ENCODE measurements at places on chromosomes 3 and 15.

DNA sequence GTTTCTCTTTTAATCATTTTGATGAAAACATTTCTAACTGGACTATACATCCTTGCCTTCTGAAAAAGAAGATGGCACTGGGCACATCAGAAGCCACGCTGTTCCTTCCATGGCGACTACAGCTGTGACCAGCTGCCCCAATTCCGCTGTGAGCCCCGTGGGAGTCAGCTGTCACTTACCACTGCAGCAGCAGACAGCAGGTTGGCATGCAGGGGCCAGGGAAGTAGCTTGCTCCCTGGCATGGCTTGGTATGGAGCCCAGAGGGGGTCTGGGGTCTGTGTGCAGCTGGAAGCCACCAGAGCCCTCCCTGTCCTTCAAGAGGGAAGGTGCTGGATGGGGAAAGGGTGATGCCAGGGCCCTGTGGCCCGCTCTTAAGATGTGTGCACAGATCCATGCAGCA lies 4.5 kb upstream of the ZXDC start:
- no peak for DNase-seq

- no peak for DNase-seq
Observed at GRCh38 chr15:73924171-73924921, 1.9 kb upstream of the LOXL1 start.

- DNase-seq: no peak
Observed at GRCh38 chr3:108605028-108605427, 15.5 kb downstream of the DZIP3 start.

DNA sequence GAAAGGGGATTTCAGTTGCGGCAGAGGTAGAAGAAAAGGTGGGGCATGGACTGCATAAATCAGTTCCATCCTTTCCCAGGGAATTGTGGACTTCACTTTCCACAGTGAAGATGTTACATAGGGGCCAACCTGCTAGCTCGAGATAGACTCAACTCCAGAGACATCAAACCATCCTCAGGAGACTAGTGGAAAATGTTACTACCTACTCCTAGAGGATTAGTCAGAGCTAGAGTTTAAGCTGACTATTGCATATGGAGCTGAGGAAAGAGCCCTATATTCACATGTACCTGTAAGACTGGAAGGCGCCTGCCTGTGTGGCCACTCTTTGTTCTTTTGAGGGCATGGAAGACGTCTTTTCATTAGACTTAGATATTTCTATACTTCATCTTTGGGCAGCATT lies 69.2 kb downstream of the KLHL25 start:
- DNase-seq: no peak

GRCh38 chr3:134846911-134847317 lies 51.9 kb downstream of the EPHB1 start:
- DNase-seq: no peak

- DNase-seq: no peak
Observed at GRCh38 chr15:40343512-40343911, 2.8 kb upstream of the CCDC9B start.

DNA sequence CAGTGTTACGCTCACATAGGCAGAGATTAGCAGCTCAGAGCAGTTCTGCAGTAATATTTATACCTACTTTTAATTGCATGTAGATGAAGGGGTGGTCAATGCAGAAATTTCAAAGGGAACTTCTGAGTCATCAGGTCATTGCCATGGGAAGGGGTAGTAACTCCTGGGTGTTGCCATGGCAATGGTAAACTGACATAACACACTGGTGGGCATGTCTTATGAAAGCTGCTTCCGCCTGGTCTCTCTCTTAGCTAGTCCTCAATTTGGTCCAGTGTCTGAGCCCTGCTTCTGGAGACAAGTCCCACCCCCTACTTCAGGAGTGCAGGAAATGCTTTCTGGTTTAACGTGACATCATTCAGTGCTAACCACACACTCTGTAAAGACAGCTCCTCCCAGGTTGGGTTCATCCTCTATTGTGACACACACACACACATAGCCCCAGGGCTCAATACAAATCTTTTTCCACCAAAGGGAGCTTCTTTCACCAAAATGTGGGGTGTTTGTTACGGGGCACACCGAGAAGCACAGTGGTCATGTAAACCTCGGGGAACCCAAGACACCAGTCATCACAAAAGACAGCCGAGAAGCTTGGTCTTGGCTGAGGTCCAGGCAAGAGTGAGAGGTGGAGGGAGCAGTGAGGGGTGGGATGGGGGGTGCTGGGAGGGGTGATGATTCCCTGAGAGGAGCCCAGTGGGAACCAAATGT lies 74.5 kb downstream of the TLE3 start:
- no peak for DNase-seq

- no peak for DNase-seq
Observed at GRCh38 chr15:68730976-68731897, 89.5 kb downstream of the ANP32A start.

GRCh38 chr3:11539677-11540076 lies 104.0 kb downstream of the VGLL4 start:
- no peak for DNase-seq

- DNase-seq: no peak
Observed at GRCh38 chr3:150063237-150063636, 92.5 kb upstream of the PFN2 start.

GRCh38 chr15:38890194-38890593 lies 325.6 kb upstream of the RASGRP1 start:
- no peak for DNase-seq

GRCh38 chr3:106231086-106231485 lies 362.3 kb upstream of the CBLB start:
- no peak for DNase-seq

- DNase-seq: no peak
Observed at GRCh38 chr3:100129941-100130340, 15.6 kb upstream of the FILIP1L start.

DNA sequence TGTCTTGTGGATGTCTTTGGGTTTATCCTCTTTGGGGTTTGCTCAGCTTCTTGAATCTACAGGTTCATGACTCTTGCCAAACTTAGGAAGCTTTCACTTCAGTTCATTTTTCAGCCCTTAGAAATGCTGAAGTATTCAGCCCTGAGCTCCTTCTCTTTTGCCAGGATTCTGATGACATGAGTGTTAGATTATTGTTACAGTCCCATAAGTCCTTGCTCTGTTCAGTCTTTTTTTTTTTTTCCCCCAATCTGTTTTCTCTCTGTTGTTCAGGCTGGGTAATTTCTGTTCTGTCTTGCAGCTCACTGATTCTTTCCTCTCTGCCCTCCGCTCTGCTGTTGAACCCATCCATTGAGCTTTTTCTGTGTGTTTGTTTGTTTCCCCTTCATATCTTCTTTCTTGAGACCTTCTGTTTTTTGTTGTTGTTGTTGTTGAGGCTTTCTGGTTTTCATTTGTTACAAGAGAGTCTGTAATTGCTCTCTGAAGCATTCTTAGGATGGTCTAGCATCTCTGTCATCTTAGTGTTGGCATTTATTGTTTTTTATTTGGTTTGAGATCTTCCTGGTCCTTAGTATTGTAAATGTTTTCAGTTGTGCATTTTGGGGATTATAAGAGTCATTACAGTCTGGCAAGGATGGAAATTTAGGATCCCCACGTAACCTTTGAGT lies 18.4 kb downstream of the LRCH3 start:
- DNase-seq: no peak

GRCh38 chr3:122067214-122067550 lies 12.0 kb downstream of the CD86 start:
- no peak for DNase-seq

GRCh38 chr3:139774560-139775302 lies 97.0 kb upstream of the NMNAT3 start:
- no peak for DNase-seq

- DNase-seq: no peak
Observed at GRCh38 chr3:69144631-69145245, 22.3 kb upstream of the LMOD3 start.

DNA sequence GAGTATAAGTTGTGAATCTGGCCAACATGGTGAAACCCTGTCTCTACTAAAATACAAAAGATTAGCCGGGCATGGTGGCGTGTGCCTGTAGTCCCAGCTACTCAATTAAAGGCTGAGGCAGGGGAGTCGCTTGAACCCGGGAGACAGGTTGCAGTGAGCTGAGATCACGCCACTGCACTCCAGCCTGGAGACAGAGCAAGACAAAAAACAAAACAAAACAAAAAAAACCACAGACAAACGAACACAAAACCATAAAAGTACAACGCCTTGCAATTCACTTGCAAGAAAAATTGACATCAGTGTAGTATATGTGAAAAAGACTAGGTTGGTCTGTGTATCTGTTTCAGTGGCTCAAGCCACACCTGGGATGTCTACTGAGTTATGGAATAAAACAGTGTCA lies 29.9 kb upstream of the CCDC80 start:
- DNase-seq: no peak

DNA sequence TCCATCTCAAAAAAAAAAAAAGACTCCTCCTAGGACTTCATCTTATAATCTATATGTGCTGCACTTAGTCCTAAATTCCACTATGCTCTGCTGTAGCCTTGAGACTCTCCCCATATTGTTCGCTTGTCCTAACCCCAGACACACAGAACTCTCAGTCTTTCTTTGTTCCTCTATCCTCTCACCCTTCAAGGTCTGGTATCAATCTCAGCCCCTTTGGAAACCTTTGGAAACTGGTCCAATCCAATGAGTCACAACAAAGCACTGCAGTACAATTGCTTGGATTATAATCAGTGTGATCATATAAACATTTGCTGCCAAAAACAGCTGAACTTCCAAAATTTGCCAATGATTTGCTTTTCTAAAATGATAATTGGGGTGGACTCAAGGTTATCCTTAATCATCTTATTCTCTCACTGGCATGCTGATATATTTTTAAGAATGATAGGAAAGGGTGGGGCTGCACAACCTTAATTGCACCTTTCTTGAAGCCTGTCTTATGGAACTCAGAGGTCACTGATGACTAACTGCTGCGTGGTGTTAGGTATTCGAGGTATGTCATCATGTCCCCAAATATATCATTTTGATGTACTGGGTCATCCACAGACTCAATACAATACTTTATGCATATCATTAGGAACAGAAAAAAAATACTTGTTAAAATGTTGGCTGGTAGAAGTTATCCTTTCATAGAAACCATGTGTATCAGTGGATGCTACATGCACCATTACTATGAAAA lies 756.7 kb downstream of the NR2F2 start:
- DNase-seq: no peak

DNA sequence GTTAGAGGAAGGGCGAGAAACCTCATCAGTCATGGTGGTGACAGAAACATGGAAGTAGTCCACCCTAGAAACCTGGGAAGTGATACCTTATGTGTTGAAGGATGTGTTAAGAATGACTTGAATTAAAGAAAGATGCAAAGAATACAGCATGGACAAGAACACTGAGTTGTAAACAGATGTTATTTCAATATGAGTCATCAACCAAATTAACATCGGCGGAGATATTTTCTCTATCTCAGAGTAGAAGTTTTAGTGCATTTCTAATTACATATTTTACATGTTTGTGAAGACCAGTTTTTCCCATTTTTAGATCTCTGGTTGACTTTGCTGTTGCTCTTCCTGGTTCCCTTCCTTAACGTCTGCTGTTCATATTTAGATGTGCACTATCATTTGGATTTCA lies 268.8 kb upstream of the TBL1XR1 start:
- DNase-seq: no peak

DNA sequence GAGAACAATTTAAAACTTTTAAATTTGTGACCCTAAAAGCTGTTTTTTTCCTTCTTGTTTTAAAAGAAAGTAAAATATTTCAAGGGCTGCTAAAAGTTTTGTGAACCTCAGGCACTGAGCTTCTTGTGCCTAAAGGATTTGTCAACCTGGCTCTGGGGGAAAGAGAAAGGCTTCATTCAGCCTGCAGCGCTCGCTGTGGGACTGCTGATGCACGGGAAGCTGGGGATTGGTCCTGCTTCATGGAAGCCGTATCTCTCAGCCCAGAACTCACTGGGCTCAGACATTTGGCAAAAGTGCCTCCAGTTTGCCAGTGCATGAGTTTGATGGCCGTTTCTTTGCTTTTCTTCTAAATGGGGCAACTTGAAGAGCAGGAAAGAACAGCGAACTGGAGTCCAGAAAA lies 30.8 kb downstream of the TPRG1 start:
- DNase-seq: no peak

DNA sequence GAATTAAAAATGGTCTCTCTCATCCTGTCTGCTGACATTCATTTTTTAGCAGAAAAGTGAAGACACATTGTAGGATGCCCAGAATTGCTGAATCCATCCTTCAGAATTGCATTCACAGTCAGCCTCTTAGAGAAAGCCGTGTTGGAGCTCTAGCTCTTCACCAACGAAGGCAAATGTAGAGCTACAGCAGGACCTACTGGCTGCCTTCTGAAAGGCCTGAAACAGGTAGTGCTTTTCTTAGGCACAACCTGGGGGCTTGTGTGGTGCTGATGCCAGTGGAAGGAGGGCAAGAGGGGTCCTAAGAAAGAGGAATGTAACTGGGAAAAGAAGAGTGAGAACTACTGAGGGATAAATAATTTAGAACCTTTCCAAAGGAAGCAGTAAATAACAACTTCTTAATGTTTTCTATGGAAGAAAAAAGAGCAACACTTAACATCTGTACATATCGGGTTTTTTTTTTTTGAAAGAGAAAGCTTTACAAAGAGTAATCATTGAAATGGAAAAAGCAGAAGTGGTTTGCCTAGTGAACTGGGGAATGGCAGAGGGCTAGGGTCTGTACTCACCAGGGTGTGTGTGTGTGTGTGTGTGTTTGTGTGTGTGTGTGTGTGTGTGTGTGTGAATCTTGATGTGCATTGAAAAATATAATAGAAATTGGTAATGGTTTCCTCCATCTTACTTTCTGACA lies 297.8 kb downstream of the SATB1 start:
- no peak for DNase-seq

- DNase-seq: no peak
Observed at GRCh38 chr3:37181756-37182155, 7.4 kb upstream of the LRRFIP2 start.

DNA sequence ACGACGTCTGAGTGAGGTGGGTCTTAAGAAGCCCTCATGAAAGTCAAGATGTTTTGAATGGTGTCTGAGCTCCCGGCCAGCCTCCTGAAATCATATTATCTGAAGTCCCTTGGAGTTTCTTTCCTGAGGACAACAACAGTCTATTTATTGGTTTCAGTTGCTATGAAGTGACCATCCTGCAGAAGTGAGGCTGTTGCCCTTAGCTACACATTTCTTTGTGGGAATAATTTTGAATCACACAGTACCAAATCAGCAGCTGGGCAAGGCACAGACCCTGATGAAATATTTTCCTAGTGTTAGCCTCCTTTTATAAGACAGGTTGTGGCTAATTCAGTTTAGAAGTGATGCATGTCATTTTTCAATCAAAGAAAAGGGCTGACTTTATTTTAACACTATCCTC lies 220.7 kb upstream of the AZI2 start:
- no peak for DNase-seq

GRCh38 chr3:191262650-191263049 lies 63.6 kb downstream of the OSTN start:
- DNase-seq: no peak

GRCh38 chr3:161579395-161580126 lies 83.0 kb downstream of the OTOL1 start:
- no peak for DNase-seq

DNA sequence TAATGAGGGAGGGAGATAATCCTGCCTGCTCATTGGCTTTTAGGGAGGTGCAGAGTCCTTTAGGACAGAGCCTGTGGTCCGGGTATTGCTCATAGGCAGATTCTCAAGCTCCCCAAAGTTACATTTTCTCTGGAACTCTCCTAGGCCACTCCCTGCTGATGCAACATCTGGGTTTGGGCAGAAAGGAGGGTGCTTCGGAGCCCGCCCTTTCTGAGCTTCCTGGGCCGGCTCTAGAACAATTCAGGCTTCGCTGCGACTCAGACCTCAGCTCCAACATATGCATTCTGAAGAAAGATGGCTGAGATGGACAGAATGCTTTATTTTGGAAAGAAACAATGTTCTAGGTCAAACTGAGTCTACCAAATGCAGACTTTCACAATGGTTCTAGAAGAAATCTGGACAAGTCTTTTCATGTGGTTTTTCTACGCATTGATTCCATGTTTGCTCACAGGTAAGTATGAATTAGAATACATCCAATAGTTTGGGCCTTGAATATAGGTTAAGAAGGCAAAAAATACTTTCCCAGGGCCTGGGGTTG lies at the start of gene IL20RB:
Gene IL20RB, plus strand, starts transcription at position 233 of the 538 bp plus-strand sequence. Its CDS starts 131 bp downstream, at position 364.
- DNase-seq: no peak
